Thyroid gland (tissue), 4 donors: ENCODE measurements at places on chromosomes 5 and 9. TPM values are rescaled to one million over a fixed set of nuclear protein-coding genes. Genes with fewer than 3 reads are reported as not detected.
A peak's percentile ranks its signal among the peaks of the same experiment; 100 is the strongest.

- no peak for DNase-seq
- no peaks in the 10 kb centered on the region for H3K4me1 ChIP-seq
- no peaks in the 10 kb centered on the region for H3K27me3 ChIP-seq
- no peak overlapping the region for H3K27ac ChIP-seq
- H3K36me3 ChIP-seq, result no peaks in the 10 kb centered on the region
Measured at GRCh38 chr5:38731461-38731860, 114.4 kb upstream of the OSMR start.

DNA sequence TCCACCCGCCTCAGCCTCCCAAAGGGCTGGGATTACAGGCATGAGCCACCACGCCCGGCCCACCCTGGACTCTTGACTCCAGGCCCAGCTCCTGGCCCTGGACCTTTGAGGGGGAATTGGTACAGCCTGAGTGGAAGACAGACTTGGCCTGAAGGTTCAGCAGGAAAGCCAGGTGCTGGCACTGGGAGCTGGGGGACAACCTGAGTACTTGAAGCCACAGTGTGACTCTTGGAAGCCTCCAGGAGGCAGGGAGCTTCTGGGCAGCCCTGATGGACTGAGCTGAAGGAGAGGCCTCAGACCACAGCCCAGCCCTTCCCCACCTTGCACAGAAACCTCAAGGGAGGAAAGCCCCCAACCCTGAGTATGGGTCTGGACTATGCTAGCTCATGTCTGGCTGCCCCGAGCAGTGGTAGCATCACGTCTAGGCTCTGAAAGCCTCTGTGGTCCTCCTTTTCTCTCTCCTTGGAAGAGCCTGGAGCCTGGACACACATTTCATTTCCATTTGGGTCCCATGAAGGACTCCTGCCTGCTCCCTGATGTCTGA lies 54.1 kb downstream of the RASGEF1C start:
- no peaks in the 10 kb centered on the region for H3K27me3 ChIP-seq
- no peak overlapping the region for H3K4me3 ChIP-seq
- H3K36me3 ChIP-seq, result no peaks in the 10 kb centered on the region
- no peaks in the 10 kb centered on the region for H3K4me1 ChIP-seq
- H3K27ac ChIP-seq, result no peak overlapping the region

- no peaks in the 10 kb centered on the region for H3K36me3 ChIP-seq
- no peak for DNase-seq
- no peak overlapping the region for H3K4me3 ChIP-seq
- H3K27me3 ChIP-seq, result no peaks in the 10 kb centered on the region
- no peaks in the 10 kb centered on the region for H3K4me1 ChIP-seq
Measured at GRCh38 chr9:89770531-89771174, 165.8 kb downstream of the GADD45G start.

DNA sequence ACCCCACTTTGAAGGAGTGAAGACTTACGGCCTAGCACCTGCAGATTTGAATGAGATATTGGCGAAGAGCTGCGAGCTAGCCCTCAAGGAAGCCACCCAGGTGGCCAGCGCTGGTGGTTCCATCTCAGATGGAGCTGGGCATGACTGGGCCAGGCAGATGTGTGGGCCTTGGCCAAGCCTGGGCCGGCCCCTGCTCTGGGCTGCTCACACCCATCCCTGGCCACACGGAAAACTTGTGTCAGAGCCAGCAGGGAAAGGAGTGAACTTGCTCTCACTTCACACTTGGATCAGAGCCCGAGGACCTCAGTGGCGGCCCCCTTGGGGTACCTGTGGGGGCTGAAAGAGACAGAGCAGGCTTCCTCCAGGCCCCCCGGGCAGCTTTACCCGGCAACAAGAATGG lies 44.2 kb downstream of the ROPN1L start:
- no peak for DNase-seq
- no peaks in the 10 kb centered on the region for H3K27me3 ChIP-seq
- no peak overlapping the region for H3K4me3 ChIP-seq
- H3K4me1 ChIP-seq, result no peaks in the 10 kb centered on the region

DNA sequence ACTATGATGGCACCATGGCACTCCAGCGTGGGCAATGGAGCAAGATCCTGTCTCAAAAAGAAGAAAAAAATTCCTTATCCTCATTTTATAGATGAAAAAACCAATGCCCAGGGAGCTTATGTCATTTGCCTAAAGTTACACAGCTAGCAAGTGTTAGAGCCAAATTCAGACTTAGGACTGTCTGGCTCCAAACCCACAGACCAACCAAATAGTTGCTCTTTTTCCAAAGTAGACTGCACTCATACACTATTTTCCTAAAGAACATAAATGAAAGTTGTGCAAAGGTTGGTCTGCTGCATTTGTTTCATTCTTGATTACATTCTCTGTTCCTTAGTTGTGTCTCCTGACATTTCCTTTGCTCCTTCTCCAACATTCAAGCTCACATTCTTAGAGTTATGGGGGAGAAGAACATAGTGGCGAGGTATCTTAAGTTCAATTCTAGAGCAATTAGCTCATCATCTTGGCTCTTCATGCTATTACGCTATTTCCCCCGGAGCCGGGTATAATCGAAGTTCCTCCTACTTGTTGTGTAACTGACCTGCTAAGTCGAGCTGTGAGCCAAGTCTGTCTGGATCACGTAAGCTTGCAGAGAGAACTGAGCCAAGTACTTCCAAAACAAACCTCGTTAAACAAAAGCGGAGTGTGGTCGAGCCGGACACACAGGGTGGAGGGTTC lies 138.3 kb downstream of the RFK start:
- no peaks in the 10 kb centered on the region for H3K27me3 ChIP-seq
- DNase-seq, result peak; percentile 73
- peaks cover 3% of the 10 kb centered on the region for H3K4me1 ChIP-seq
- H3K27ac ChIP-seq, result no peak overlapping the region
- no peaks in the 10 kb centered on the region for H3K36me3 ChIP-seq

Gene DPM2
- total RNA-seq, result 33.1 TPM

Gene HINT2
- 58.2 TPM for total RNA-seq

Gene CXCL14
- 39.4 TPM for total RNA-seq
